ENCODE measurements at places on chromosomes 3 and 15. TPM values are rescaled to one million over a fixed set of nuclear protein-coding genes. Genes with fewer than 3 reads are reported as not detected.

- H3K4me3 ChIP-seq = peak overlapping the region; percentile 55
- H3K4me1 ChIP-seq = no peaks in the 10 kb centered on the region
- H3K27me3 ChIP-seq = peaks cover 30% of the 10 kb centered on the region
- DNase-seq = peak; percentile 69
These were observed 533.0 kb upstream of the SEMA6D start for GRCh38 chr15:47184003-47184907.

The ACP3 gene
- total RNA-seq = under 0.01 TPM

The GPR27 gene
- total RNA-seq = not detected

DNA sequence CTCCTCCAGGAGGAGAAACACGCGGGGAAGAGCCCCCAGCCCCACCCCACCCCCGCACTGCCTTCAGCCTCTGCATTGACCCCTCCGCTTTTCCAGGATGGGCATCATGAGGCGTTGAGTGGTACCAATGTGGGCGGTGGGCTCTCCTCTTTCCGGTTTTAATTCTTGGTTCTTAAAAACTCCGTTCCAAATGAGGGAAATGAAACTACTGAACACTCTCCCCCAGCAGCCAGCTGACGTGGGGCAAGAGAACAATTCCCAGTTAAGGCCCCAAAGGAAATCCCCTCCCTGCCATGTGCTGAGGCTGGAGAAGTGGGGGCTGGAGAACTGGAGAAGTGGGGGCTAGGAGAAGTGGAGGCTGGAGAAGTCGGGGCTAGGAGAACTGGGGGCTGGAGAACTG is 5.3 kb upstream of the NRROS start:
- H3K27me3 ChIP-seq = peaks cover 17% of the 10 kb centered on the region
- H3K27ac ChIP-seq = no peak overlapping the region
- H3K4me1 ChIP-seq = peaks cover 5% of the 10 kb centered on the region
- DNase-seq = no peak
- H3K36me3 ChIP-seq = no peaks in the 10 kb centered on the region

The GOLGA8T gene
- total RNA-seq = not detected

The GP9 gene
- not detected for total RNA-seq

GRCh38 chr3:21446945-21447475 is 304.0 kb downstream of the ZNF385D start:
- H3K4me3 ChIP-seq = no peak overlapping the region
- no peaks in the 10 kb centered on the region for H3K27me3 ChIP-seq
- H3K4me1 ChIP-seq = no peaks in the 10 kb centered on the region
- no peak overlapping the region for H3K27ac ChIP-seq

- H3K4me3 ChIP-seq = no peak overlapping the region
- DNase-seq = no peak
- no peaks in the 10 kb centered on the region for H3K27me3 ChIP-seq
- no peaks in the 10 kb centered on the region for H3K4me1 ChIP-seq
These were observed 7.1 kb upstream of the AADAC start for GRCh38 chr3:151806838-151807237.

GRCh38 chr3:64352639-64352992 is 127.3 kb upstream of the PRICKLE2 start:
- H3K27ac ChIP-seq = peak overlapping the region; percentile 31
- no peak overlapping the region for H3K4me3 ChIP-seq
- DNase-seq = no peak
- peaks cover 33% of the 10 kb centered on the region for H3K4me1 ChIP-seq
- H3K36me3 ChIP-seq = no peaks in the 10 kb centered on the region

The DNAJB8 gene
- total RNA-seq = not detected

GRCh38 chr3:108396336-108396735 is 100.0 kb downstream of the HHLA2 start:
- no peak for DNase-seq
- H3K36me3 ChIP-seq = no peaks in the 10 kb centered on the region
- no peak overlapping the region for H3K4me3 ChIP-seq
- H3K4me1 ChIP-seq = peaks cover 11% of the 10 kb centered on the region
- H3K27me3 ChIP-seq = peaks cover 24% of the 10 kb centered on the region

The RPUSD2 gene
- total RNA-seq = 11.5 TPM

GRCh38 chr15:95024351-95024750 is 793.0 kb downstream of the MCTP2 start:
- H3K36me3 ChIP-seq = no peaks in the 10 kb centered on the region
- no peak for DNase-seq
- no peaks in the 10 kb centered on the region for H3K27me3 ChIP-seq
- no peaks in the 10 kb centered on the region for H3K4me1 ChIP-seq
- H3K27ac ChIP-seq = no peak overlapping the region

The PDZRN3 gene
- 18.3 TPM for total RNA-seq

DNA sequence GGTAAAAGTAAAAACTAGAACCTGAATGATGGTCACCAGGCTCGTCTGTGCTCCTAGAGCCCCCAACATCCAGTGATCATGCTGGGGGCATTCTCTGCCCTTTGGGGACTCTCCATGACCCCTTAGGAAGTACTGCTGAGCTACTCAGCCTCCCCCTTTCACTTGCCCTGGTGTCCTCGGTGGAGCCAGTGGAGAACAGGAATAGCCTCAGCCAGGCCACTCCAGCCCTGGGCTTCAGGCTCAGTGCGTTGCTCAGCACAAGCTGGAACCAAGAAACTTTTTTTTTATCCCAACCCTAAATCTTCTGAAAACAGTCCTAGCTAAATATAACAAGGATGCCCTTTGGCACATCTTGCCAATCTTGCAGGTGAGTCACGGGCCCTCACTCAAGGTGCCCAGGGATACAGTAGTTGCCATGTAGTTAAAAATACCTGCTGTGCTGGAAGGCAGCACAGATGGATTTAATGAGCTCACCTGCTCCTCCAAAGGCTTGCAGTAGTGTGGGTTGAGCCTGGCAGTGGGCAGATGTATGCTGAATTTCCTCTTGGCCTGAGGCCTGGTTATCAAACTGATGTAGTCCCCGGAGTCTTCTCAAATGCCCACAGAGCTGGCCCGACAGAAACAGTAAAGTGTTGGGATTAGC is 46.9 kb upstream of the TMEM158 start:
- DNase-seq = no peak
- H3K4me3 ChIP-seq = no peak overlapping the region
- peaks cover 15% of the 10 kb centered on the region for H3K27me3 ChIP-seq
- H3K4me1 ChIP-seq = peaks cover 6% of the 10 kb centered on the region
- no peaks in the 10 kb centered on the region for H3K36me3 ChIP-seq
- H3K27ac ChIP-seq = no peak overlapping the region

DNA sequence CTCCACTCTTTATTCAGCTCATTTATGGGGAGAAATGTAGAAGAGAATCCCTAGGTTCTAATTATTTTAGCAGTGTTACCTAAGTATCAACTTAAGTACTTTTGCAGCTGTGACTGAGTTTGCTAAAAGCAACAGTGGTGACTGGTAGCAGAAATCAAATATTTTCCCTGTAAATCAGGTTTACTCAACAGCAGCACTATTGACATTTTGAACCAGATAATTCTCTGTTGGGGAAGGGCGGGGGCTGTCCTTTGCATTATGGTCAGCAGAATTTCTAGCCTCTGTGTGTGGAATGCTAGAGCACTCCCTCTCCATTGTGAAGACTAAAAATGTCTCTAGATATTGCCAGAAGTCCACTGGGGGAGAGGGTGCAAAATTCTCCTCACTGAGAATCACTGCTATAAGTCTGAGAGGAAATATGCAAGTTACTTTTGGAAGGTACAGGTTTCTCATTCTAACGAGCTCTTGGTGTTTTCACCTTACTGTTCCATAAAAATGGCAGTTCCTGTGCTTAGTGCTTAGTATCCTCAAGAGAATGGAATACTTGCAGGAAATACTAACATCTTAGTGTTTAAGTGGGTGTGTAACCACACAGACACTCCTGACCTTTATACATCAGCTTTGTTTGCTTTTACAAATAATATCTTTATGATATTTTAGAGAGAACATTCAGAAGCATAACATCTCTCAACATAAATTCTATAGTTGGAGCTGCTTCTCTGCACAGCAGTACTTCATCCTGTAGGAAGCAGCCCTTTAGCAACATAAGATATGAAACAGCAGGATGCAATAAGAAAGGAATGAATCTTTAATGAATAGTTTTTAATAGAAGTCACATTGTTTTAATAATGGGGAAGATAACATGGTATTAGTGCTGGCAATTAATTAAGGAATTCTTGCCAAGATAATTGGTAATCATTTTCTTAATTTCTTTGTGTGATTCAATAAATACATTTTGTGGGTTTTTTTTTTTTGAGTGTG is 246.5 kb upstream of the GOLIM4 start:
- no peaks in the 10 kb centered on the region for H3K27me3 ChIP-seq
- H3K36me3 ChIP-seq = no peaks in the 10 kb centered on the region
- H3K4me1 ChIP-seq = no peaks in the 10 kb centered on the region
- DNase-seq = peak; percentile 8
- H3K4me3 ChIP-seq = no peak overlapping the region
